ENCODE measurements at places on chromosomes 7 and 10.
A peak's percentile ranks its signal among the peaks of the same experiment; 100 is the strongest.

DNA sequence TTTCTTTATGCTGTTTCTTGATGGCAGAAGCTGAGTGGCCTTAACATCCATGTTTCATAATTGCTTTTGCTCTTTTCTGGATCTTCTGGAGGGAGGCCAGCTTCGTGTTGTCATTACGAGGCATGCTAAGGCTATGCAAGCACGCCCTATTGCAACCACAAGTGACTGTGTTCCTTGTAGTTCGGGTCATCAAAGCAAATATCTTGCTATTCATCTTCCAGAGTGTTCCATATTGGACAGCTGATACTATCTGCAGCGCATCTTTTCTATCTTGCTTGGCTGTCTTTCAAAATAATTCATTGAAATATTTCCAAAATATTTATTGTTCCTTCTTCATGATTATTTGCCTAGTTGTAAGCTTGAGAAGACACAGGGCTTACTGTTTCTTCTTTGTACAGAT is 5.0 kb downstream of the EPHB6 start:
- DNase-seq, result no peak

DNA sequence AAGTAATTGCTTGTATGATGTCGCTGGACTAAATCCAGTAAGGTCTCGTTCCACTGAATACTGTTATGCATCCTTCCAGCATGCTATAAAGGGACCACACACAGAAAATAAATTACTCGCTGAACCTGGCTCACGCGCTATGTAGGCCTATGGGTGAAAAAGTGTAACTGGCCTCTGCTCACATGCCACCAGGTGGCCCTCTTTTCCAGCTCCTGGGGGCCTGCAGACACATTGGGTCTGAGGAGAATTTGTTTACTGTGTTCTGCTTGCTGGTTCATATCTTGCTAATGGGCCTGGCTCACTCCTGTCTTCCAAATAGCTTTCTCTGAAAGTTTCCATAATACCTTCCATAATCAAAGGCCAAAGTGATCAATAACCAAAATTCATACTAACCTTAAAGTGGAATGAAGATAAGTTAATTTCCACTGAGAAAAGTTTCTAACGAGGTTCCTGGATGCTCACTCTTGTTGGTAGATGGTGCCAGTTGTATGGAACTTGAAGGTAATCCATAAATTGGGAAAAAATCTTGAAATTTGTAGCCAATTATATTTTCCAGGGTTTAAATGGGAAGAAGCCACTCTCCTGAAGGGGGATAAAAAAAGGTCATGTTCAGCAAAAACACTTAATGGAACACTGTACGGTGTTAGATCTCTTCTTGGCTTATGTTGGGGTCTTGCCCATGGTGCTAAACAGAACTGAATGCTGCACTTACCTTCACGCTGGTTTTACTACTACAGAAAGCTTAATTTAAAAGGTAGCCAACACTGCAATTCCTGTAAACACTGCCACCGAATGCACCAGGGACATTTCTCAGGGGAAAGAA is 27.0 kb upstream of the ZPBP start:
- no peak for DNase-seq

GRCh38 chr7:144713850-144714249 is 122.0 kb downstream of the TPK1 start:
- DNase-seq, result peak; percentile 5

DNA sequence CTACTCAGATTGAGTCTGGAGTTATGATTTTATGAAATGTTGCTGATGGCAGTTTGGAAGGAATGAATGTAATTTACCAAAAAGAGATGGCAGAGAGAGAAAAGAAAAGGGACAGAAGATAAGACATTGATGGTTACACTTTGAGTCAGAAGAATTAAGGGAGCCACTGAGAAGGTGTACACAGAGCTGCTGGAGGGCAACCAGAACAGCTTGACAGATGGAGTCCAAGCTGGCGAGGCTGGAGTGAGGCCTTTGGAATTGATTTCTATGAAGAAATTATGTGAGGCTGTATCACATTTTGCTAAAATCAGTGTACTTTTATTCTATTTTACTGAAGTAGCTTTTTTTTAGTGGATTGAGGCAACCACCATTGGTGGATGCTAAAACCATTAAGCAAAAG is 740.5 kb downstream of the REEP3 start:
- no peak for DNase-seq

- no peak for DNase-seq
Observed at GRCh38 chr7:100407285-100408180, 21.0 kb downstream of the ZCWPW1 start.

- no peak for DNase-seq
Observed at GRCh38 chr10:86244297-86245014, 122.1 kb downstream of the GRID1 start.

- DNase-seq, result no peak
Observed at GRCh38 chr7:143484119-143484518, 6.4 kb downstream of the TAS2R41 start.

DNA sequence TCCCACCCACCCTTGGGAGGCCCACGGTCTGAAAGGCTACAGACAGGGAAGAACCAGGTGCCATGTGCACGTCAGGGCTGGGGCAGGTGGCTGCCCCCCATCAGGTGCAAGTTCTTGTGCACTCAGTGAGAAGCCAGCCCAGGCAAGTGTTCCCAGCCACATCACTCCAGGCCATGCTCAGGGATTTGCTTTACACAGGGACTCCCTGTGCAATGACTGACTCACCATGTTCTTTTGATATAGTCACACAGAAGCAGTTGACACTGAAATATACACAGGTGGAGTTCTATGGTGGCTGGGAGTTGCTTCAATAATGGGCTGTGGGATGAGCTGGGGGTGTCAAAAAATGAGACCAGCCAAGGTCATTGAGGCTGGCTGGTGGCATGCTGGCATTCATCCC is 8.0 kb upstream of the CHST15 start:
- DNase-seq, result no peak
